ENCODE measurements at places on chromosomes 1 and 21. TPM values are rescaled to one million over a fixed set of nuclear protein-coding genes. Genes with fewer than 3 reads are reported as not detected.
A peak's percentile ranks its signal among the peaks of the same experiment; 100 is the strongest.

- DNase-seq: no peak
Observed at GRCh38 chr1:18343581-18343980, 137.1 kb upstream of the KLHDC7A start.

GRCh38 chr1:162010175-162010506 lies 13.5 kb downstream of the OLFML2B start:
- no peak for DNase-seq

The FCMR gene
- total RNA-seq: 3.3 TPM

GRCh38 chr1:241838897-241839296 lies 9.1 kb upstream of the EXO1 start:
- no peak for DNase-seq

- DNase-seq: no peak
Observed at GRCh38 chr1:50562106-50562505, 138.9 kb upstream of the DMRTA2 start.

The TSPEAR gene
- total RNA-seq: not detected

DNA sequence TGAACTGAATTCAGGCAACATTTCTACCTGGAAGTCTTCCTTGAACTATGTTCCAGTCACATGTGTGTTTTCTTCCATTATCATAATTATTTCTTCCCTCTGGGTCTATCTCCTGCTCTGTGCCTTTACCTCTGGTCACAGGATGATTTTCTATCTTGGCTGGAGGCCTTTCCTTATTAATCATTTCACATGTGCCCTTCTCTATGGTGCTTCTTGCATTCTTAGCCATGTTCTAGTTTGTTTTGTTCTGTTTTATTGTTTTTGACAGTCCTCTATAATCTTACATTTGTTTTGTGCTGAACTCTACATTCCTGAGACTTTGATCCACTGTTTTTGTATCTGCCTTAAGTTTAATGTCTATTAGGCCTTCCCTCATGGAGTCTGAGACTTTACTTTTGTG lies 51.0 kb downstream of the SGIP1 start:
- no peak for DNase-seq

GRCh38 chr21:39321424-39321823 lies 8.0 kb upstream of the BRWD1 start:
- no peak for DNase-seq

- peak; percentile 76 for DNase-seq
Observed at GRCh38 chr1:32275424-32275823, 16.5 kb upstream of the HDAC1 start.

DNA sequence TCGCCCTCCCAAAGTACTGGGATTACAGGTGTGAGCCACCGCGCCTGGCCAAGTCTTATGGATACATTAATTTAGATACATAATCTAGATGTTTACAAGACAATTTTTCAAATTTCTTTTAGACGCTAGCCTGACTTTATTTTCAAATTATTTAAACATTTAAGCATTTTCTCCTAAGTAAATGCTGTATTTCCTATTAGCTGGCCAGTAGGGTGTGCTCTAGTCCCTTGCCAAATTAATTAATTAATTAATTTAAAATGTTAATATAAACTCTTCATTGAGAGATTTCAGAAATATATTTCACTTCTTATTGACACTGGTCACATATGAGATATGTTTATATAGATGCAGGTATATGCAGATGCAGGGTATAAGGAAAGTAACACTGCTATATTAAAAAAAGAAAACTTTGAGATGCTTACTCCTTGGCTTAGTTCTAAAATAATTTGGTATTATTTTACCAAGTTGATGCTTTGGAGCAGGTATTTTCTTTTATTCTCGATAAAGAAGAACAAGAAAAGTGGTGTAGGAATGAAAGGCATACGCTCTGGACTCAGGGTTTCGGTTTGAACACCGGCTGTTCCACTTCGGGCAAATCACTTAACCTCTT lies 5.2 kb upstream of the ERRFI1 start:
- DNase-seq: no peak

The KLF17 gene
- total RNA-seq: 0.33 TPM

- peak; percentile 86 for DNase-seq
Observed at GRCh38 chr1:48817505-48818114, 40.9 kb upstream of the BEND5 start.

The SAMD13 gene
- 0.45 TPM for total RNA-seq

GRCh38 chr1:65949230-65949626 lies 156.5 kb downstream of the PDE4B start:
- DNase-seq: no peak

The CDC42 gene
- 211 TPM for total RNA-seq

- no peak for DNase-seq
Observed at GRCh38 chr1:169528215-169529067, 42.7 kb upstream of the SLC19A2 start.

Data from aorta (tissue), 5 donors.